GM23338 (cell line): ENCODE measurements at places on chromosomes 4 and X. TPM values are rescaled to one million over a fixed set of nuclear protein-coding genes. Genes with fewer than 3 reads are reported as not detected.

Gene SMR3B
- total RNA-seq = not detected in 2 replicates

Gene INTU
- 16.6 and 17.0 TPM in 2 replicates for total RNA-seq

Gene FANCB
- 8.8 and 16.8 TPM in 2 replicates for total RNA-seq

Gene PRSS12
- total RNA-seq = 7.5 and 12.9 TPM in 2 replicates

Gene SRPK3
- total RNA-seq = 0.23 TPM in 1 of 2 replicates, not detected in the other

Gene VCX2
- total RNA-seq = not detected in 2 replicates

Gene LNX1
- total RNA-seq = 5.4 and 7.3 TPM in 2 replicates

Gene SHOX
- total RNA-seq = not detected in 2 replicates

Gene OTC
- not detected in 2 replicates for total RNA-seq

Gene SUPT20HL2
- total RNA-seq = not detected in 2 replicates

Gene PDLIM5
- 53.0 and 79.2 TPM in 2 replicates for total RNA-seq

Gene ADH7
- total RNA-seq = not detected in 2 replicates

Gene IGSF1
- total RNA-seq = 17.6 and 19.5 TPM in 2 replicates

Gene PFKFB1
- total RNA-seq = not detected in 2 replicates

Gene USP26
- total RNA-seq = not detected in 2 replicates

- no peak for DNase-seq
Observed at GRCh38 chr4:76280488-76281441, 25.8 kb upstream of the STBD1 start.

DNA sequence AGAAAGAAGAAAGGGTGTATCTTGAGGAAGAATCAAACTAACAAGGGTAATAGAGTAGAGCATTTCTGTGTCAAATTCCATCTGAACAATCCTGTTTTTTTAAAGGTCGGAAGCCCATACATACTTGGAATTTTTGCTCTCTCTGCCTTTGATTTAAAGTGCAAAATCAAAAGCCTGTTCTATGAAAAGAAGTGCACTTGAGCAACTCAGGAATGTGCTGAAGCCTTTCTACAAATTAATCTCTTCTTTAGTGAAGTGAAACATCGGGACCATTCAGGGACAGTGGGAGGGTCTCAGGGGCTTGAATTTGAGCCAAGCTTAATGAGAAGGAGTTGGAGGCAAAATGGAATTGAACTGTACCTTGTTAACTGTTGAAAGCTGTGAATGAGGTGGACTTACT lies 1008.5 kb upstream of the LCORL start:
- DNase-seq = peak; percentile 26

GRCh38 chr4:142983065-142983464 lies 137.0 kb upstream of the INPP4B start:
- DNase-seq = no peak

GRCh38 chrX:357035-357692 lies 29.5 kb downstream of the PPP2R3B start:
- DNase-seq = no peak

GRCh38 chrX:302975-303374 lies 15.6 kb downstream of the GTPBP6 start:
- no peak for DNase-seq

- no peak for DNase-seq
Observed at GRCh38 chr4:76562836-76563453, 127.9 kb downstream of the SHROOM3 start.

DNA sequence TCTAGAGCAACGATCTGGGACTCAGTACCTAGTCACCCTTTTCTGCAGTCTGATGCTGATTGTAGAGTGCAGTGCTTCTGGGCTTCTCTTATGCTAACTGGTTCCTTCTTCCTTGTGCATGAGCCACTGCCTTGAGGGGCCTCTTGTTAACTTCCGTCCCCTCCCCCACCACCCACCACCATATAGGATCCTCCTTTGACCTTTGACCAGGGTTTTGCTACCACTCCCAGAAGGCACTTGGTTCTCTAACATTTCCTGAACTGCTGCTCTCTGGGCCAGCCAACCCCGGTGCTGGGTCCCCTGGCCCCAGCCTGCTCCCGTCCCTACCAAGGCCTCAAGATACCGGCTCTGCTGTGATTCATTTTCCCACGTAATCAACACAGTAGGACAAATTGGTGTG lies 104.6 kb upstream of the KLF3 start:
- DNase-seq = no peak

- DNase-seq = no peak
Observed at GRCh38 chr4:100609810-100610209, 92.0 kb upstream of the EMCN start.

DNA sequence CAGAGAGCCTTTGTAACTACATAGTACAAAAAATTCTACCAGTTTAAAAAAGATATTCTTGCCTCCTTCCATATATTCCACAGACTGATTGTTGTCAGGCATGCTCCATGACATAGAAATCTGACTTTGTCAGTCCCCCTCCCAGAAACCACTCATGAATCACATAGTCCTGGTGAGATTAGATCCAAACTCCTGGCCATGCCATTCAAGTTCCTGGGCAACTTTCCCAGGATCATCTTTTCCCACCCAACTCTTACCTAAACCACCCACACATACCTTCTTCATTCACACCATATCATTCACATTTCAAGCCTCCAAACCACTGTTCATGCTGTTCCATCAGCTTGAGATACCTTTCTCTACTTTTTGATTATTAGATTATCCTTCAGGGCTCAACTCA lies 46.4 kb downstream of the SLC16A2 start:
- no peak for DNase-seq

- peak; percentile 74 for DNase-seq
Observed at GRCh38 chr4:44629280-44629866, 22.1 kb downstream of the YIPF7 start.

DNA sequence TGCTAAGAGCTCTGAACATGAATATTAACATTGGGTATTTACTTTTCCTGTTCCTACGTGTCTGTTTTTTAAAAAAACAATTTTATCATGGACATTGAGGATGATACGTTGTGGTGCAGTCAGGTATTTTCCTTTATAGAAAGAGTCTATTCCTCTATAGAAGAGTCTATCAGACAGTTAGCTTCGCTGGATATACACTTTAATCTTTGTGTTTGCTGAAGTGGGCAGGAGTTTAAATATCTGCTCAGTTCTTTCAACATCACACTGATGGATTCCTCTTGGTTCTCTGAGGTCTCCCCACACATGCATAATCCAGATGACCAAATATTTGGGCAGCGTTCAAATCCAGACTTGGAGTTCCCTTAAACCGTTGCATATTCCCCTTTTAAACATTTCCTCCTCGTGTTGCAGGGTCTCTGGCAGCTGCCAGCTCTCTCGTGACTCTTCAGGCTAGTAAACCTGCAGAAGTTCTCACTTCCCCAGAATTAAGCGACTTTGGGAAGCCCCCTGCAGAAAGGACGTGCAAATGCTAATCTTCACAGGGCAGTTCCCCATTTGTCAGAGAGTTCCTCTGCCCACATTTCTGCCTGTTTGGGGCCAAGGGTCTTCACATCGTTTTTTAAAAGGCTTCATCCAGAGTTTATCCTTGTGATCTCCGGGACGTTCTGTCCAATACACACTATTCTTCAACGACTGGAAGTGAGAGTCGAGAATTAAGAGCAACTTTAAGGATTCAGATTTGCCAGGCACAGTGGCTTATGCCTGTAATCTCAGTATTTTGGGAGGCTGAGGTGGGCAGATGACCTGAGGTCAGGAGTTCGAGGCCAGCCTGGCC lies 20.5 kb upstream of the DHRSX start:
- no peak for DNase-seq

GRCh38 chrX:3440981-3441380 lies 94.5 kb upstream of the MXRA5 start:
- no peak for DNase-seq

DNA sequence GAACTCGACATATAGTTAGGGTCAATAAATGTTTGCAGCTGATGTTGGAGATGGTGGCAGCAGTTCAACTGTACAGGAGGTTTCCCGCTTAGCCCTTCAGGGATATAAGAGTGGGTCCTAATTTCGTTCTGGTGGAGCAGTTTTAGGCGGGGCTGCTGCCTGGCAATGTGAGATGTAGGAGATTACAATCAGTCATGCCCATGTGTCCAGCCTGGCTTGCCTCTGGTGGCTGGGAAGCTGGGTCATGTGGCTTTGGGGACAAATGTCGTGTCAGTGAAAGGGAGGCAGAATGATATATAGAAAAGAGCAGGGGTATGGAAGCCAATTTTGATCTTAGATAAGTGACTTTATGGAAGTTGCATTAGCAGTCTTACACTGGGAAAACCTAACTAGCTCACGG lies 129.4 kb downstream of the CLCN4 start:
- DNase-seq = no peak

- no peak for DNase-seq
Observed at GRCh38 chr4:88195328-88196012, 37.0 kb upstream of the ABCG2 start.

DNA sequence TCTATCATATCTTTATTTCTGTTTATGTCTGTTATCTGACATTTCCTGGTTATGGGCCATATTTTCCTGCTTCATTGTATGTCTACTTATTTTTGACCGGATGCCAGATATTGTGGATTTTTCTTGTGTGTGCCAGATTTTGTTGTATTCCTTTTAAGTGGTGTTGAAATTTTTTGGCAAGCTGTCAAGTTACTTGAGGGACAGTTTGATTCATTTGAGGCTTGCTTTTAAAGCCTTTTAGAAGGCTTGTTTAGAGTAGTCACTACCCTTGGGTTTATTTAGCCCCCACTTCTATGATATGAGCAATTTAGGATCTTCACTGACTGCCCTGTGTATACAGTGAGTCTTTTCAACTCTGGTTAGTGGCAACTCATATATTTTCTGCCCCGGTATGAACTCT lies 29.2 kb upstream of the NPY2R start:
- no peak for DNase-seq

GRCh38 chr4:177100307-177100706 lies 209.4 kb upstream of the NEIL3 start:
- peak; percentile 14 for DNase-seq

- no peak for DNase-seq
Observed at GRCh38 chr4:4781936-4782707, 77.3 kb upstream of the MSX1 start.

DNA sequence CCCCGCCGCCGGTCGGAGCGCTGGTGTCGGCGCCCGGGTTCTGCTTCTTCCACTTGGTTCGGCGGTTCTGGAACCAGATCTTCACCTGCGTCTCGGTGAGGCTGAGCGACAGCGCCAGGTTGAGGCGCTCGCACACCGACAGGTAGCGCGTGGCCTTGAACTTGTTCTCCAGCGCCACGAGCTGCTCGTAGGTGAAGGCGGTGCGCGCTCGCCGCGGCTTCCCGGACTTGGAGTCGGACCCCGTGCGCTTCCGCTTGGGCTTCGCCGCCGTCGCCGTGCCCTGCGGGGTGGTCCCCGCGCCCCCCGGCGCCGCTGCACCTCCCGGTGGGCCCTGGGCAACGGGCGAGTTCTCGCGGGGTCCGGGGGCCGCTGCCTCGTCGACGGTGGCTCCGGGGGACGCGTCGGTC lies 3.1 kb downstream of the NKX1-1 start:
- DNase-seq = peak; percentile 67

- DNase-seq = no peak
Observed at GRCh38 chrX:118350221-118350620, 4.3 kb downstream of the WDR44 start.

- peak; percentile 39 for DNase-seq
Observed at GRCh38 chr4:71814433-71814832, 30.6 kb upstream of the GC start.

DNA sequence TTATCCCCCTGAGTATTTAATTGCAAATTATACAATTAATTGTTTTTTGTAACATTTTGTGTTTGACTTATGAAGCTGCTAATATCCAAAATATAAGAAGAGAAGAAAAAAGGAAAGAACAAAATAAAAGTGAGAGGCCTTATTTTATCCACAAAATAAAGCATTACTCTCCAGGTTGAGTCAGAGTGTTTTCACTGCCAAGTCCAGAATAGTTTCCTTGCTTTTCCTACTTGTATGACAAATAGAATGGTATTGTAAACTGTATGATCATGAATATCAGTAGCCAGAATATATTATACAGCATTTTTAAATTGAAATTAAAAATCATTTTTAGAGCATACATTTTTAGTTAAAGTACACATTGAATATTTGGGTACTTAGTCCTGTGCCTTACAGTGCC lies 237.8 kb downstream of the NDST4 start:
- DNase-seq = no peak

- DNase-seq = no peak
Observed at GRCh38 chr4:98530572-98530971, 127.8 kb downstream of the TSPAN5 start.

GRCh38 chr4:32790803-32791202 lies 2070.6 kb downstream of the PCDH7 start:
- DNase-seq = no peak

GRCh38 chrX:154733066-154733425 lies 17.8 kb downstream of the GAB3 start:
- no peak for DNase-seq

DNA sequence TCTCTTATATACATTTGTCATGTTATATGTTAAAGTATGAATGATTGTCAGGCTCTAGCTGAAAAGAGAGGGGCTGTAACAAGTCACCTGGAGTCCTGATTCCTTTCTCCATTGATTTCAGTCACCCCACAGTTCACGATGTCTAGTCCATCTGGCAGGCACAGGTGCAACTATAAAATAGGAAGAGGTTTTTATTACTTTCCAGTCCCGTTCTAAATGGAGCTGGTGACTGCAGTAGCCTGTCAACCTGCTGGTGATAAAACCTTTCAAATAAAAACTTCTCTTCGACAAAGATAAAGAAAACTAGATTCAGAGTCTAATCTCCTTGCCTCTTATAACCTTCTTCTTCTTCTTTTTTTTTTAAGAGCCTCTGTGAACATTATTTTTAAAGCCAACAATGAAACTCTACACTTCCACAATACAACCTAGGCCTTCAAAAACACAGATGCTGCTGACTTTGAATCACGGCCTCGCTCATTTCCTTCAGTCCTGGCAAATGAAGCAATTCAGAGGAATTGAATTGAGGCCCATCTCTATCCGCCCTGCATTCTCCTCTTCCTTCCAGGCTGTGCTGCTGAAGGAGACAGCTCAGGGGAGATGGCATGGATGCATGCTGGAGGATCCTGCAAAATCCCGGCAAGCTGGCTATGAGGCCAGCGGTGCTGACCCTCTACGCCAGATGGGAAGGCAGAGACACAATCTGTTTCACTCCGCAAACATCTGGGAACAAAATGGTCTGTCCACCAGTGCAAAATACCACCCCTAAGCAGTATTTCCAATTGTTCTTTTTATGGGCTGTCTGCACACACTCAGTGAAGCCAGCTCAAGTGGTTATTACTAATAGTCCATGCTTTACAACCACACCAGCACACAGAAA lies 27.3 kb upstream of the CDKN2AIP start:
- no peak for DNase-seq

DNA sequence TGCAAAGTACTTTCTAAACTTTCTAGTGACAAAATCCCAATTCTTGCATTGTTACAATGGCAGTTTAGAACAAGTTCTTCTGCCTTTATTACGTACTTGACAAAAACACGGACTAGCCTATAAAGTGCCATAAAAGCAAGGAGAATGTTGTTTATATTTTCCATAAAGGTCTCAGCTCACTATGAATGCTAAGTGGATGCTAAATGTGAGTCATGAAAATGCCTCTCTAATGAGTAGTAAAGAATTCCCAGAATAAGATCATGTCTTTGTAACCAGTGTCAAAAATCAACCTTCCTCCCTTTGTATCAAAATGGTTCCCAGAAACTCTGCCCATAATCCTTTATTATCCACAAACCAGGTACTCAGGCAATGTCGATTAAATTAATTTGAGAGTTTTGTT lies 539.8 kb upstream of the SLIT2 start:
- DNase-seq = no peak
